Hematopoietic multipotent progenitor cell treated with erythropoietin and hydrocortisone succinate and interleukin-3 and kit ligand, for 4 days (in vitro differentiated cells): ENCODE measurements at places on chromosomes 6 and 20.
A peak's percentile ranks its signal among the peaks of the same experiment; 100 is the strongest.

- peak; percentile 24 for DNase-seq
Measured at GRCh38 chr6:53440336-53440945, 91.7 kb upstream of the ELOVL5 start.

DNA sequence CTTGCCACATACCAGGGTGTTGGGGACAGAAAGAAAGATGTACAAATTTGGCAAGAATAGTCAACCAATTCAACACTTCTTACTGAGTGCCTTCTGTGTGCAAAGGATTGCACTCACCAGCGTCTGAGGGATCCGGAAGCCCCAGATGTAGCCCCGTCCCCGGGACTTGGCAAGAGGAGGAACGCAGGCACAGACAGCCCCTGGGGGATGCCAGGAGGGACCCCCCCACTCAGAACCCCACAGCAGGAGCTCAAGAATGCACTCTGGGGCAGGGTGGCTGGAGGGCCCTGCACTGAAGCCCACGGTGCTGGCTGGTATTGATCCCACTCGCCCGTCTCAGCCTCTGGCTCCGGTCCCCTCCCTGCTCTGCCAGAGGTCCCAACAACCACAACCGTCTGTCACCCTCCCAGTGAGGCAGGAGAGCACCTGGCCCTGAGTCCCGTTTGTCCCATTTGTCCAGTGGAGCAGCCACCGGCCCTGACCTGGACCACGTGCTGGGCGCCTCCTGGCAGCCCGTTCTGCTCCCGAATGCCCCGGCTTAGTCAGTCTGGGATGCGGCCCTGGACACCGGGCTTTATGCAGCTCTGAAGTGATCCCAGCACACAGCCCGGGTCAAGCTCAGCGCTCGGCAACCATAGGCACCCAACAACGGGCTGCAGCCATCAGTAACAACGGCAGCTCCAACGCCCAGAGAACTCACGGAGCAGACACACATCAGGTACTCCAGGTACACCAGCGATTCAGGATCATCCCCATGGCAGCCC, 128.7 kb downstream of the DLL1 start:
- no peak for DNase-seq

GRCh38 chr6:35044761-35045421, 96.2 kb downstream of the TCP11 start:
- peak; percentile 79 for DNase-seq

DNA sequence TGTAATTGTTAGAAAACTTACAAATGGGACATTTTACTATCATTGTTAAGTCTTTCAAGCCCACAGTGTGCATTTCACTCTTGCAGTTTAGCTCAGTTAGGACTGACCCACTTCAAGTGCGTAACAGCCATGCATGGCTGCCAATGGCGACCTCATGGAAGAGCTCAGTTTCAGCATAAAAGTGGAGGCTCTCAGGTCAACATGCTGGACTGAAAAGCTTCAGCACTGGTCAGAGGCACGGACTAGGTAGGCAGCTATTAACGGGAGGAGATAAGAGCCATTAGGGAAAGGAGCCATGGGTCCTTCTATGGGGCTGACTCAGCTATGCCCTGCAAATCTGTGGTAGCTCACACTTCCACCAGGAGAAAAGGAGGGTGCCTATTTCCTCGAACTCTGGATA, 101.8 kb downstream of the TTLL2 start:
- no peak for DNase-seq

DNA sequence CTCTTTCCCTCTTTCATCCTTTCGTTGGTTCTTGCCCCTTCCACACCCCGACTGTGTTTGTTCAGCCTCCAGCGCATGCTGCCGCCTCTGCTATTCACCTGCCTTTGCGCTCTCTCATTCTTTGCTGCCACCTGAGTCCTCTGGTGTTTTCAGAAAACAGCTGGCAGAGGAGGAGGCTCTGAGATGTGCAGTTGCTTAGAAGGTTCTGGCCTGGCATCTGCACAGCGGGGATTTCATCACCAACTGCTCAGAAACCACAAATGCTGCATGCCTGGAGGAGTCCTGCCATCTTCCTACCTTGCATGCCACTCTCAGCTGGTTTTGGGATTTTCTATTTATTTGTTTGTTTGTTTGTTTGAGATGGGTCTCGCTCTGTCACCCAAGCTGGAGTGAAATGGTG, 39.2 kb upstream of the CLDN20 start:
- peak; percentile 40 for DNase-seq

- DNase-seq = no peak
Measured at GRCh38 chr6:161100072-161100471, 108.5 kb downstream of the MAP3K4 start.

- peak; percentile 44 for DNase-seq
Measured at GRCh38 chr6:49892280-49892679, 25.9 kb upstream of the CRISP1 start.

- no peak for DNase-seq
Measured at GRCh38 chr6:55972091-55972490, 96.7 kb upstream of the BMP5 start.

DNA sequence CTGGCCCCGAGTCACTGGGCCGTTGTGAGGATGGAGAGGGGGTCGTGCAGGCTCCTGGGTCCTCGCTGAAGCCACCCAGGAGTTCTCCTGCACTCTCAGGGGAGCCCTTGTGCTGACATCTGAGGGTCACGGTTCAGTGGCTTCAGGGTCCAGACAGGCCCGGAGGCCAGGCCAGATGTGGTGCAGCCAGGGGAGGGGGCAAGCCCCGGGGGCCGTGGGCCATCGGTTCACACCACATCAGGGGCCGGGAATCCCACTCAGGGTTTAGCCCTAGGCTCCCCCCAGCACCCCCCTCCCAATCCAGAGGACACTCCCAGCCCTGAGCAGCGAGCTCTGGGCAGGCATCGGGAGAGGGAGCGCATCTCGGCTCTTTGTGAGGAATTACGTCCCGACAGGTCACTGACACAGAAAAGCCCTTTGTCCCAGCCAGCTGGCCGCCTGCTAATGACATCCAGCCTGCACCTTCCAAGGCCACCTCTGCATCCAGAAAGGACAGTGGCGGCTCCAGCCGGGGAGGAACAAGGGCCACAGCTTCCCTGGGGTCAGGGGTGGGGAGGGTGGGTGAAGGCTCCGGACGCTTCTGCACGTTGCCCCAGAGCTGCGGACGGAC, 6.4 kb upstream of the CHRNA4 start:
- DNase-seq = no peak

- peak; percentile 41 for DNase-seq
Measured at GRCh38 chr6:3119040-3119723, 671 bp downstream of the BPHL start.

GRCh38 chr6:3290149-3290930, 31.6 kb downstream of the PSMG4 start:
- DNase-seq = no peak

DNA sequence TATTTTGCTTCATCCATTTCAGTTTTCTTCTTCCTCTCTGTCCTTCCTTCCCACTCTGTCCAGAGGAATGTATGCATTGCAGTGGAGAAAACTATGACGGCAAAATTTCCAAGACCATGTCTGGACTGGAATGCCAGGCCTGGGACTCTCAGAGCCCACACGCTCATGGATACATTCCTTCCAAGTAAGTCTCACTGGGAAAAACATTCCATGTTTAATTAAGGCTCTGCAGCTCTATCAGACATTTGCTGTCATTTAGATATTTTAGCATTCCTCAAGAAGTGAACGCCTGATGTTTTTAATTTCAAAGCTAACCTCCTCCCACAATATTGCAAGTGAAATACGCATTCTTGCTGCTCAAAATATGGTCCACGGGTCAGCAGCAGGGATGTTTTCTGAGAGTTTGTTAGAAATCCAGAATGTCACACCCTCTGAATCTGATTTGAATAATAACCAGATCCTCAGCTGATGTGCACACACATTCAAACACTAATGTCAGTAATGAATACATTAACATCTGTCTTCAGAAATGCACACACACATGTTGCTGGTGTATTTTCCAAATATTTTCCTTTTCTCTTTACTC, 12.8 kb downstream of the PLG start:
- DNase-seq = no peak

DNA sequence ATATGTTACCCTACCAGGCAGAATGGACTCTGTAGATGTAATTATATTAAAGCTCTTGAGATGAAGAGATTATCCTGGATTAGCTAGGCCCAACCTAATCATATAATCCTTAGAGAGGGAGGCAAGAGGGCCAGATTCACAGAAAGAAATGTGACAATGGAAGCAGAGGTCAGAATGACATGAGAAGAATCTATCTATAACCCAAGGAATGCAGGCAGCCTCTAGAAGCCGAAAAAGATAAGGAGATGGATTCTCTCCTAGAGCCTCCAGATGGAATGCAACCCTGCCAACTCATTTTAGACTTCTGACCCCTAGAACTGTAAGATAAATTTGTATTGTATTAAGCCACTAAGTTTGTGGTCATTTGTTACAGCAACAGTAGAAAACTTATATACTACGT, 12.3 kb downstream of the PXT1 start:
- DNase-seq = no peak

DNA sequence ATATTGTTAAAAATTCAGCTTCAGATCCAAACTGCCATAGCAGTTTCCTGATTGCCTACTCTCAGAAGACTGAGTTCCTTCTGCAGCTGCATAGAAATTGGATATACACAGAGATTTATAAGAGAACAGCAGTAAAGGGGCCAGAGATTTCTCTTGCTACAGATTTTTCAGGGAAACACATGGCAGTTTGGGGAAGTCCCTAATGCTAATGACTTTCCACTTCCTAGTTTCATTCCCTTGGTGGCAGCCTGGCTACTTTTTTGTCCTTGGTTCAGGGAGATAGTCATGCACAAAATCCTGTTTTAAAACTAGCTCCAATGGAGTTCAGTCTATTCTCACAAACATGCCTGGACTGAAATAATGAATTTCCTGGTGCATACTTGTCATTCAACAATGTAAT, 125.3 kb upstream of the PLCB4 start:
- DNase-seq = peak; percentile 14

- DNase-seq = peak; percentile 13
Measured at GRCh38 chr6:167349631-167350274, 24.9 kb downstream of the TTLL2 start.

GRCh38 chr6:134071846-134072245, 19.4 kb upstream of the SLC2A12 start:
- DNase-seq = no peak

GRCh38 chr6:30942338-30943060, 1.7 kb downstream of the MUCL3 start:
- DNase-seq = peak; percentile 42

GRCh38 chr6:164929408-164929977, 379.9 kb downstream of the C6orf118 start:
- no peak for DNase-seq

DNA sequence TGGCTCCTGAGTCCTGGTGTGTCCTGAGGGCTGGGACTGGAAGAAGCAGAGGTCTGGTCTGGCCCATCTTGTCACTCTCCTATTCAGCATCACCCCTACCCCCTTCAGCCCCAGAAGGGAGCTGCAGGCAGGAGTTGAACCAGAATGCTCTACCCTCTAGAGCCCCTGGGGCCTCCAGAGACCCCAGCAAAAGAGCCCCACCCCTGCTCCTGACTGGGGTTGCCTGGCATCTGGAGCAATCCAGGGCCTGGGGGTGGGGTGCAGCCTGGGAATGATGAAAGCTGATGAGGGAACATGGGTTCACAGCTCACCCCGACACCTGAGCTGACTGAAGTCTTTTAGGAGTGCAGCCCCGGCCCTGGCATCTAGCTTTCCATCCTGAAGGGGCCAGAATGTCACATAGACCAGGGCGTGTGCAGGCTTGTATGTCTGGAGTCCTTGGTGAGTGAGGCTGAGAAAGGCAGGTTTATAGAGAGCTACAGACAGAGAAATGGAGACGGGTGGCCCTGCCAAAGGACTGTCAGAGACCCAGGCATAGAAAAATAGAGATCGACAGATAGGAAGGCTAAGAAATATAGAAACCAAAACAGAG, 12.2 kb downstream of the FGD2 start:
- DNase-seq = no peak

GRCh38 chr6:131823276-131823902, 15.6 kb downstream of the ENPP1 start:
- no peak for DNase-seq

GRCh38 chr6:27205375-27206278, 41.9 kb upstream of the PRSS16 start:
- DNase-seq = peak; percentile 89

GRCh38 chr6:113178349-113178748, 678.8 kb upstream of the MARCKS start:
- no peak for DNase-seq

DNA sequence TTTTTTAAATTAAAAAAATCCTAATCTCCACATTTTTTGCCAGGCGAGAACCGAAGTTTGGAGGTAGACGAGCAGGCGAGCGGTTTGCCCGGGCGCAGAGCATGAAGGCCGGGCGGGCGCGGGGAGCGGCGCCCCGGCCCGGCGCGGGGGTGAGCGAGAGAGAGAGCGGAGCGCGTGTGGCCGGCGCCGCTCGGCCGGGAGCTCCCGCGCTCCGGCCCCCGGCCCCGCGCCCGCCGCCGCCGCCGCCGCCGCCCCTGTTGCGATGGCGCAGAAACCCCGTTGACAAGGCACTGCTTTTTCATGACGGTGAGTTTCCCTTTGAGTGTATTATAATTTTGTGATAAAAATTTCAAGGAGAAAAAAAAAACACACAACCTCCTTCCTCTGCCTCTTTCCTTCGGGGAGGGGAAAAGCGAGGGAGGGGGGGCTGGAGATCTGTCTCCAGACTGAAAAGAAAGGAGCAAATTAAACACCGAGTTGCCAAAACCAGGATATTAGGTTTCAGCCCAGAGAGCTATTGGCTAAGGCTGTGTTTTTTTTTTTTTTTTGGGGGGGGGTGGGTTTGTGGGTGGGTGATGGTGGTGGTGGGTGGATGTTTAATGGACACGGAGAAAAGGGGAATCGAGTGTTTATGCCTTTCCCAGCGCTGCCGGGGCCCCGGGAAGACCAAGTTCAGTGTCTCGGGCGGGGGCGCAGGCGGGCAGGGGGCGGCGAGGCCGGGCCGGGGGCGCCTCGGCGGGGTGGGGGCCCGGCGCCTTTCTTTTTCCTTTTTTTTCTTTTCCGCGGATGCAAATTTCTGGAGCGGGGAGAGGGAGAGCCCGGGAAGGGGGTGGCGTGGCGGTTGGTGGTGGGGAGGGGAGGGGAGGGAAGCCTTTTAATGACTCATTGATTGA, at the start of gene BICRAL:
TSS of gene BICRAL (plus strand) at position 257 of the 893 bp plus-strand sequence. CDS start 39,971 bp downstream, outside the sequence.
- peak; percentile 92 for DNase-seq

GRCh38 chr6:29967379-29968010, 25.2 kb downstream of the HLA-A start:
- peak; percentile 76 for DNase-seq

DNA sequence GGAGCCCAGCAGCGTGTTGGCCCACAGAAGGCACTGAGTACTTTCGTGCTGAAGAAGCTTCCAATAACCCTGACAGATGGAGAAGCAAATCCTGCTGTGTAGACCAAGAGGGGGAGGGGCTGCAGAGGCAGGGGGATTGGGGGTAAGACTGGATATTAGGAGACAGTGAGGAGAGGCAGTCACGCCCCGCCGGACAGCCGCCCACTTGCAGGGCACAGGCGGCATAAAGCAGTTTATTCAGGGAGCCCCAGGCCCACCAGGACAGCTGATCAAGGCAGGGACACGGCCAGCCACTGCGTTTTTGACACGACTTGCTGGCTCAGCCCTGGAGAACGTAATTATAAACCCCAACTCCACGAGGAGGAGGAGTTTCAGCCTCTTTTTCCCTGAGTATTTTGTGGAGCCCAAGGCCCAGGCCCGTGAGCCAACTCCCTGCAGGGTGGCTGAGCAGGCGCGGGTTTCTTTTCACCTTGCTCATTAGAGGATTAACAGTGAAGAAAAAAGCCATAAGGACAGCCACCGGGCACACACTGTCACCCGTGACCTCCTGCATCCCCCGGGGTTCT, 177.9 kb downstream of the TFAP2C start:
- no peak for DNase-seq

GRCh38 chr6:42423244-42423643, 28.5 kb downstream of the TRERF1 start:
- peak; percentile 50 for DNase-seq
